ENCODE measurements at places on chromosomes 7 and 10.

GRCh38 chr7:3154317-3154716 lies 110.7 kb upstream of the CARD11 start:
- no peak for DNase-seq

DNA sequence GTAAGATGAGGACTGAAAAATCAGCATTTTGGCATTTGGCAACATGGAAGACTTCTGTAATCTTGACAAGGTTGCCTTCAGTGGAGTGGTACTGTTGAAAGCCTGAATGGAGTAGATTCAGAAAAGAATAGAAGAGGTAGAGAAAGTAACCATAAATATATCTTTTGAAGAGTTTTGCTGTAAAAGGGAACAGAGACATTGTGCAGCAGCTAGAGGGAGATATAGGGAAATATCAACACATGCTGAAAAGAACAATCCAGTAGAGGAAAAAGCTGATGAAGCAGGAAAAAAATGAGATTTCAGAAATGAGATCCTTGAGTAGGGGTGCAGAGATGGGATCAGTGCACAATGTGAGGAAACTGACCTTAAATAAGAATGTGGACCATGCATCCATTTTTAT lies 60.0 kb downstream of the RAPGEF5 start:
- DNase-seq = no peak

DNA sequence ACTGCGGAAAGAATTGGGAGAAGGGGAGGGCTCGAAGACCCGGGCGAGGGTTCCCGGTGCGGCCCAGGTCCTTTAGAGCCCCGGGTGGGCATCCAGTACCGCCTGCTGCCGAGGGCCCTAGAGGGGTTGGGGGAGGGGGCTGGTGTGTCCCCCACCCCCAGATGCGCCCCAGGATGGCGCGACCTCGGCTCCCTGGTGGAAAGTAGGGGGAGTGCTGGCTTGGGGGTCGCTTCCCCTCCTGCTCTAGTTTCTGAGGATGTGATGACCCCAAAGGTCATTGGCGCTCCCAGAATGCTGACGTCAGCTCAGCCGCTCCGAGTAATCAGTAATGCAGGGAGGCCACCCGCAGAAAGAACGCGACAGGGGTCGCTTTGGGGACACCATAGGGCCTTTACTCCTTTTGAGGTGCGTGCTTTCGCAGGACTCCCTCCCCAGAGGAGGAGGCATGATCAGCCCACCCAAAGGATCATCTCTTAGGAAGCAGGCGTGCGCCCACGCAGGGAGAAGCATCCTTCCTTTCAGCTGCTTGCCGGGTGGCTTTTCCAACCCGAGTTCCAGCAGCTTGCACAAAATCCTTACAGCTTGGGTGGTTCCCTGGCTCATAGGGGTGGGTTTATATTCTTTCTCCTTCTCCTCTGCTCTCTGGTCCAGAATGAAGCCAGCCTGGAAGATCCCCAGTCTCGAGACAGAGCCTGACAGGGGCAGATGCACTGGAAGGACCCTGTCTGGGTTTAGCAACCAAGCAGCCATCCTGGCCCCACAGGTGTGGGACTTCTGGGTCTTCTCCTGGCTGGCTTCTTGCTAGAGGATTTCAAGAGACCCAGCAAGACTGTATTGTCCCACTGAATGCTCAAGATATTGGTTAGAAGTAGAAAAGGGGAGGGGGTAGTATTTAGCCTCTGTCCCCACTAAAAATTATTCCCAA lies 1.3 kb upstream of the PRKAG2 start:
- peak; percentile 26 for DNase-seq

- no peak for DNase-seq
Measured at GRCh38 chr7:39407137-39407536, 159.1 kb upstream of the YAE1 start.

DNA sequence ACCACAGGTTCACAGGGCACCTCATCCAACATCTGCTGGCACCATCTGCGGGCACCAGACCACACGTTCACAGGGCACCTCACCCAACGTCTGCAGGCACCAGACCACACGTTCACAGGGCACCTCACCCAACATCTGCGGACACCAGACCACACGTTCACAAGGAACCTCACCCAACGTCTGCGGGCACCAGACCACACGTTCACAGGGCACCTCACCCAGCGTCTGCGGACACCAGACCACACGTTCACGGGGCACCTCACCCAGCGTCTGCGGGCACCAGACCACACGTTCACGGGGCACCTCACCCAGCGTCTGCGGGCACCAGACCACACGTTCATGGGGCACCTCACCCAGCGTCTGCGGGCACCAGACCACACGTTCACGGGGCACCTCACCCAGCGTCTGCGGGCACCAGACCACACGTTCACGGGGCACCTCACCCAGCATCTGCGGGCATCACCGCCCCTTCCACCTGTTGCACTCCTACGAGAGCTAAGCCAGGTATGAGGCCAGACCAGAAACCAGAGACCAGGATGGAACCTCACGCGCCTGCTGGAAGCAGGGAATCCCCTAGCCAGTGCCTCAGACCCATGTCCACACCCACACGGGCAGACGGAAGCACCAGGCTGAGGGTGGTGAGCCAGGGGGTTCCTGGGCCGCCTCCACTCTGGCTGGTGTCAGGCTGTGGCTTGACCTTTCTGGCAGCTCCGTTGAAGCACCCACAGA lies 182.8 kb downstream of the MAD1L1 start:
- no peak for DNase-seq

DNA sequence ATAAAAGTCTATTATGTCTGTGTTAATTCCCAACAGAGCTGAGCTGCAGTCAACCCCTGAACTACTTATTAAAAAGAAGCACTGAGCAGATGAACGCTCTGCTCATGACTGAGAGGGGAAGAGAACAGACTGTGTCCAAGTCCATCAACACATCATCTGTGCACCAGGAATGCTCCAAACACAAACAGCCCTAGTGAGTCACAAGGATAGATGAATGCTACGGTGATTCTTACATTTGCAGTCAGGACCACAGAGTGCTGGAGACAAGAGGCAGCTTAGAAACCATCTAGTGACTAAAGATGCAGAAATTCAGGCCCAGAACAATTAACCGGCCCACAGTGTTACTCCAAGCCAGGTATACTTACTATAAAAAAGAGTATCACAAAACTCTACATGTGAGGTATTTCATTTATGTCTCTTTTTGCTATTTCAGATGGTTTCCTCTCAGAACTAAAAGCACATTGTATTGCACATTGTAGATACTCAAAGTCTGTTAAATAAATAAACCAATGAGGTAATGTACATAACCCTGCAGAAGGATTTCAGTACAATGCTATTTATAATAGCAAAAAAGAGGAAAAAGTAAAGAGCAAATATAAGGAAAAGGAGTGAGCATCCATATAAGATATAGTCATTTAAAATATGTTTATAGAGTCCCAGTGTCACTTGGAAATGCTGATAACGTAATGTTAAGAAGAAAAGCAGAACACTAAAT lies 159.2 kb downstream of the KCNMA1 start:
- DNase-seq = no peak

GRCh38 chr10:32400961-32401360 lies 45.0 kb upstream of the CCDC7 start:
- DNase-seq = no peak

DNA sequence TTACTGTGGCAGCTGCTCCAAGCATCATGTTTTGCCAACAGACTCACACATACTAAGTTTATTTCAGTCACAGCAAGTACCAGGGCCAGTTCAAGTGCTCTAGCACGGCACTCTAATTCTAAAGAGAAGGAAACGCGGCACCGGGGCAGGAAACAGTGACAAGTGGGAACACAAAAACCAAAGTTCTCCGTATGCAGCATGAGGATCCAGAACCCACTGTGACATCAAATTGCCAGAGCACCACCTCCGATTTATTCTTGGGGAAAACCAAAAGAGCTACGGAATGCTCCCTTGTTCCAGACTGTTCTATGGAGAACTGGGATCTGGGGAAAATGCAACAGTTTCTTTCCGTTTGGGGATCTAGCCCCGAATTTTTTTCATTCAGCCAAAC lies 448 bp upstream of the PTER start:
- peak; percentile 20 for DNase-seq

- no peak for DNase-seq
Measured at GRCh38 chr7:47471831-47472230, 110.1 kb downstream of the TNS3 start.

DNA sequence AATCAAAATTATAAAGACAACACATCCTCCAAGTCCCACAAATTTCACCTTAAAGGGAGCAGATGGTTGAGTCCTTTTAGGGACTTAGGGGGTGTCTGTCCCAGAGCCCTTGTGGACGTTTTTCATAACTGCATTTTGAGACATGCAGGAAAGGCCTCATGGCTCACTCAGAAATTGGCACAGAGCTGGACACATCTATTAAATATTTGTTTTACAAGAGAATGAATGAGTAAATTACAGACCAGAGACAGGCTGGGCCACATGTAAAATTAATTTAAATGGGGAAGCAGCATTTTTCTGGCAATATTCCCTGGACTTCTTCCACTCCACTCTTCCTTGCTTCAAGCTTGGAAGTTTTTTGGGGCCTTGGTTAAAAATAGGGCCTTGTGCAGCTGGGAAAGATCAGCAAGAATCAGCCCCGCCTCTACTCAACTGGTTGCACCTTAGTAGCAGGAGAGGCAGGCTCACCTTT lies 20.0 kb downstream of the LAMB1 start:
- DNase-seq = no peak

DNA sequence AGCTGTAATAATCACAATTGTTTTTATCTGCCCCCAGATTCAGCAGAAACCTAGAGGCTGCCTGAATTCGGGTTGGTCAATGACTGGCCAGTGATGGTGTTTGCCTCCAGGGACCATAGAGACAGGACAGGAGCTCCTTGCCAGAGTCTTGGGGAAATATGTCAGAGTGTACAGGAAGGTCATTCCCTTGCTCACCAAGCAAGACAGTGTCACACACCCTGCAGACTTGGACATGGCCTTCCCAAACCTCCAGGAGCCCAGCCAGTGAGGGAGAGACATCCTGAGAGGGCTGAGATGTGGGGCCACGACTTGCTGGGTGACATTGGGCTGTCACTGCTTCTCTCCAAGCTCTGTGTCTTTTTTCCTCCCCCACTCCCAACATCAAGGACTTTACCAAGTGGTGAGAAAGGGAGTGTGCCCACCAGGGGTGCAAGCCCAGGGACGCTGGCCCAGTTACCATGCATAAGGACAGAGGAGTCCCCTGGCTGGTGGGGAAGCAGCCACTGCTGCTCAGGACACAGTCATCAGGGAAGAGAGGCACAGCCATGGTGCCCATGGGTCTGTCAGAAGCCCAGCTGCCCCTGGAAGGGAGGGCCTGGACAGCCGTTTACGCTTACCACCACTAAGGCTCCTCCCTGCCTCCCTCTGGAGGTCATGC lies 25.3 kb upstream of the C10orf53 start:
- no peak for DNase-seq

DNA sequence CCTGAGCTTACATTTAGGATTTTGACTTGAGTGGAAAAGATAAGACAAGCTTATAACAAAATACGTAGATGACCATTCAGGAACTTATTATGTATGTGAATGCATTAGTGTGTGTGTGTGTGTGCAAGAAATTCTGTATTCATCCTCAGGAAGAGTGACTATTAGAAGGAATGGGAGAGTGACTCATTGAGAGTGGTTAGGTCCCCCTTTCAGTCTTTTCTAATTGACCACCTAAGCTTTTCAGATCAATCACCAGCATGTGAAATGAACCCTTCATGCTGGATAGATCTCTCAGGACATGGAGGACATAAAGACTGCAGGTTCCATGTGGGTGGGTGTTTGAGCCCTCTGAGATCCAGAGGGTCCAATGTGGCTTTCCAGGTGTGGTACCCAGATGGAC lies 153.5 kb downstream of the MBL2 start:
- no peak for DNase-seq

- no peak for DNase-seq
Measured at GRCh38 chr7:158997110-158997453, 140.7 kb downstream of the DYNC2I1 start.

- no peak for DNase-seq
Measured at GRCh38 chr7:691361-692045, 35.0 kb upstream of the DNAAF5 start.

- DNase-seq = no peak
Measured at GRCh38 chr10:132984801-132985545, 42.6 kb upstream of the CFAP46 start.

GRCh38 chr7:114662002-114662677 lies 247.5 kb downstream of the FOXP2 start:
- DNase-seq = no peak

Measured in activated CD8-positive, alpha-beta memory T cell treated with anti-CD3 and anti-CD28 coated beads, Interleukin-2, amount 50 U/mL, for 4 hours (primary cell).